ENCODE measurements at places on chromosomes 12 and 14. TPM values are rescaled to one million over a fixed set of nuclear protein-coding genes. Genes with fewer than 3 reads are reported as not detected.

DNA sequence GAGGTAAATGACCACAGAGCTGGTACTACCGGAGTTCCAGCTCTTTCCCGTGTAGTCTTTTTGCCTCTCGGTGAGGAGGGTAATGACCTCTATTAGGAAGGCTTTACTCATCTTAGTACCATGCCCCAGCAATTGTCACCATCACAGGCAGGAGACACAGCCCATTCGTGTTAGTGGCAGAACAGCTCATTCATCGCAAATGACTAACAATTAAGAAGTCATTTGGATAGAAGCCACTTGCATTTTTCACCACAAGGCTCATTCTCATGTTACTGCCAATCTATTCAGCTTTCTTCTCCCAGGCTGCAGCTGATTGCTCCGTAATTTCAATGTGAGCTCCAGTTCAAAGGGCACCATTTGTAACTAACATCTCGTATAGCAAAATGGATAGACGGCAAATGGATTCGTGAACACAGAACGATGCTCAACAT, 718.8 kb upstream of the TMEM132C start:
- DNase-seq = no peak

GRCh38 chr12:47509398-47509851, 196.4 kb downstream of the RPAP3 start:
- DNase-seq = no peak

DNA sequence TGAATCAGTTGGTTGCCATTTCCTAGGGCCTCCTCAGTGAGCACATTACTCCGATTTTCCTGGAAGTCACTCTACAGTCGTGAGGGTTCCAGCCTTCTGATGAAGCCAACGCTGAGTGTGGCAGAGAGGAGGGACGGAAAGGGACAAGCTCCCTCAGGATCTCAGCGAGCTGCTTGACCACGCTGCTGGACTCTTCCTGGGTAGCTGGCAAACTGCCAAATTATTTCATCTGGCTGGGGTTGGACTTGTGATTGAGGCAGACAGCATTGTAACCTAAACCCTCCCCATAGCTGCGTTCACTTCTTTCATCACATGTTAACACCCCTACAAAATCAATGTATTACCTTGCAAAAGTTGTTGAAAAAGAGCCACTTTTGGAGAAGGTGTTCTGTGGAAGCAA, 69.6 kb upstream of the CHST11 start:
- peak; percentile 5 for DNase-seq

GRCh38 chr12:101592921-101593320, 1.9 kb upstream of the MYBPC1 start:
- no peak for DNase-seq

DNA sequence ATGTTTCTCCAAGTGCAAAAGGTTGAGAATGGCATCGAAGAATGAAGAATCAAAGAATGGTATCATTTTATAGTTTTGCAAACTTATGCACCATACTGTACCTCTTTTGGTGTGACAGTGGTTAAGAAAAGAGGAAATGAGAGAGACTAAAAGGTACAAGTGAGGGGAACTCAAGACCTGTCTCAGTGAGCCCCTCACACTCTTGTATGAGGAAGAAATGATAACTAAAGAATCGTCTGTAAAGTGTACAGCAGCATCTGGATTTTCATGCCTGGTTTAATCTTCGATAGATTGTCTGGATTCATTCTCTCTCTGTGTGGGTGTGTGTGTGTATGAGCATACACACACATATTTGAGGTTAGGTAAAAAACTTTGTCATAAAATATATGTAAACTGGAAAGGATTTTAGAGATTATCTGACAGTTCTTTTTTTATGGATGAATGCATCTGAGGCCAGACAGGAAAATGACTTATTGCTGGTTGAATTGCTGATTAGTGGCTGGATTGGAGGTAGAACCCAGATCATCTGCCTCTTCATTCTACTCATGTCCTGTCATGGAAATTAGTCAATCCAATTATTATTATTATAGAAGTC, 16.0 kb upstream of the SLC38A2 start:
- DNase-seq = no peak

GRCh38 chr14:93301821-93302447, 30.9 kb downstream of the BTBD7 start:
- DNase-seq = no peak

DNA sequence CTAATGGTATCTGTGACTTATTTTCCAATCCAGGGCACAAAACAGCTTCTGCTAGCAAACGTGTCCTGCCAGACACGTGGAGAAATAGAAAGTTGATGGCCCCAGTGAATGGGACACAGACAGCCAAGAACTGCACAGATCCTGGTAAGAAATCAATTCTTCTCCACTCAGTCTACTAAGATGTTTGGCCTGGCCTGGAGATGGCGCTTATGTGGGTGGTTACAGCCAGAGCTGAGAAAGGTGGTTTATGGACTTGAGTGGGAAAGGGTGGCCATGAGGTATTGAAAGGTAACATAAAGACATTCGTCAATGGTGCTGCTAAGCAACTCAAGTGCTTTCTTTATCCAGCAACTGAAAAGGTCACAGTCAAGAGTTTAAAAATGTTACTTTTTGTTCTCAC, 2.9 kb downstream of the SLC24A4 start:
- no peak for DNase-seq

DNA sequence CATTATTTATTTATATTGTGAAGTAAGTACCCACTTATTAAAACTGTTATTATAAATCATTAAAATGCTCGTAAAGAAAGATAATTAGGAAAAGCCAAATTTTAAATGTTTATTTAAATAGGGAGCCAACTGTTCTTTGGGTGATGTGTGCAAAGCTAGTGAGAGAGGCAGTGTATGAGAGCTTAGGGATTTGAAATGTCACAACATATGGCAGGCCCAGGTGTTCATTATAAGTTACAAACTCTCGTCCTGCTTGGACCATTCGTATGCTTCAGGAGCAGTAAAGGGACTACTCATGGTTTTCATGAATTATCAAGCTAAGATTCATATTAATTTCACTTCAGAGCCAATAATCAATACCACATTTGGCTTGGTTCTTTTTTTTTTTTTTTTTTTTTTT, 154.5 kb downstream of the TGFB3 start:
- DNase-seq = no peak

DNA sequence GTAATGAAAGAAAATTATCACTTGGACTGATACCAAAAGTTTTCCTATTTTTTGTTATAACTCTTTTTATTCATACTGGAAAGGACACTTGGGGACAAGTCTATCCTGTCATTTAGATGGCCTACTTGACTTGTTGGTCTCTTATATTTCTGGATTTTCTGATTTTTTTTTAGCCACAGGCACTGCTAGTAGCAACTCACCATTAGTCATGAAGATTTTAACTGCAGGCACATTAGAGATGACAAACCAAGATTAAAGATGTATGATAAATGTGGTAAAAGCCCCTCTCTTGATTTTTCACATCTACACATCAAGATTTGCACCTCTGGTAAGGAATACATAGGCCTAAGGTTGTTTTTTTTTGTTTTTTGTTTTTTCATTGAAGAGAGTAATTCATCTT, 217.0 kb downstream of the SLC25A21 start:
- DNase-seq = no peak

GRCh38 chr14:61218767-61219166, 62.4 kb downstream of the TMEM30B start:
- no peak for DNase-seq

DNA sequence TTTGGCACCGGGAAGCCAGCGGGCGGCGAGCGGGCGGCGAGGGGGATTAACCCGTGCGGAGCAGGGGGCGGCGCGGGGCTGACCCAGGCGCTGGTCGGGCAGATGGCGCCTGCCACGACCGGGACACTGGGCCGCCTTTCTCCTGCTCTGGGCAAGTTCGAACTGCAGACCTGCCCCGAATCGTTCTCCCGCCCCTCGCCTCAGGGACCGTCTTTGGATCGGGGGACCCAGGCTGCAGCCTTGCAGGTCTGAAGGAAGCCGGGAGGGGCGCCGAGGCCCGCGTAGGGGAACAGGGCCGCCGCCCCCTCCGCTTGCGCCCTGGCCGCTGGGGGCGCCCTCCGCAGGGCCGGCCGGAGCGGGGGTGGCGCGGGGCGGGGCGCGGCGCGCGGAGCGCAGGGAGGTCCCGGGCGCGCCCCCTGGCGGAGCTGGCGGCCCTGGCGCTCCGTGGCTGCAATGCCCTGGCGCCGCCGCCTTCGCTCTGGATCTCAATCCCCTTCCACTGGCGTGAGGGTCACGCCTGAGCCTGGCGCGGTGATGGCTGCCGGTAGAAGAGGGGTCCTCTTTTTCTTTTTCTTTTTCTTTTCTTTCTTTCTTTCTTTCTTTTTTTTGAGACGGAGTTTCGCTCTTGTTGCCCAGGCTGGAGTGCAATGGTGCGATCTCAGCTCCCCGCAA, 449 bp upstream of the LTBP2 start:
- DNase-seq = peak; percentile 74

GRCh38 chr12:126112849-126113248, 1047.6 kb downstream of the AACS start:
- no peak for DNase-seq

- DNase-seq = no peak
Measured at GRCh38 chr12:51941011-51941581, 10.4 kb upstream of the ACVR1B start.

- DNase-seq = no peak
Measured at GRCh38 chr12:90999966-91000365, 4.8 kb downstream of the EPYC start.

DNA sequence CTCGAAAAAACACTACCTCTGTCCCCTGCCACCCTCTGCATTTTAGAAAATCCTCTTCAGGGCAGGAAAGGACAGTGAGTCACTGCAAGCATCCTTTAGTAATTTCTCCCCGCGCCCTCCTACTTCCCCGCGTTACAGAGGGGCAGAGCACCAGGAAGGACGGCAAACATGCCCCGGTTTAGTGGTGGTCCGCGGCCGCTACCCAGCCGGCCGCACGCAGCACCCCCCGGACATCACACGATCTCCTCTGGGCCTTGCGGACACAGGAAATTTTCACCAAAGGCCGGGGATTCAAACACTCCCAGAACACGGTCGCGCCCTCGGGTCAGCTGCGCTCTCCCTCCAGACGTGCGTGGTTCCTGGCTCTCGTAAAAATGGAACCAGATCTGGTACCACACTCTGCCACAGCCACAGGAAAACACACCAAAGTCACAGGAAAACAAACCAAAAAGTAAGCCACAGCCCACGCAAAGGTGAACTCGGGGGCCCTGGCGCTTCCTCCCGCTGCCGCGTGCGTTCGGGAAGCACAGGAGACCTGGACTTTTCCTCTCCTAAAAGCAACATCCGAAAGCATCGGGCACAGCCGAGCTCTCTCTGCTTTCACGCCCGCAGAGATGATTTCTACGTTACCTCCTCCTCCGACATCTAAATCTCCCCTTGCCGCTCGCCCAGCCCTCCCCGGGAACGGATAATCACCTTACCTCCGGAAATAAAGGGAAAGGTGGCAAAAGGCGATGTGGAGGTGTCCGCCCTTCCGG, 839 bp downstream of the SLC38A1 start:
- DNase-seq = peak; percentile 34

DNA sequence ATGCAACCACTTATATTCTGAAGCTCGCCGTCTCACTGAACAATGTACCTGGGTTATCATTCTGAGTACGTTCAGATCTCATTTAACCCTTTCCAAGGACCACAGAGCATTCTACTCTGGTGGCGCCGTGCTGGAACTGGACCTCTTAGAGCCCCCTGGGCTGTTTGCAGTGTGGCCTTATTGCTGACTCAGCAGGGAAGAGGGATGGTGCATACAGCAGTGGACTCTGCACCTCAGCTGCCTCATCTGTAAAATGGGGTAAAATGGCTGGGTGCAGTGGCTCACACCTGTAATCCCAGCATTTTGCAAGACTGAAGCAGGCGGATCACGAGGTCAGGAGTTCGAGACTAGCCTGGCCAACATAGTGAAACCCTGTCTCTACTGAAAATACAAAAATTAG, 2.9 kb downstream of the ALDH2 start:
- DNase-seq = no peak

KCNH3 gene
- not detected for polyA plus RNA-seq

KRT2 gene
- polyA plus RNA-seq = not detected

C1S gene
- polyA plus RNA-seq = 87.2 TPM

SP1 gene
- polyA plus RNA-seq = 41.7 TPM

EID3 gene
- 2.6 TPM for polyA plus RNA-seq

LGALS3 gene
- 44.2 TPM for polyA plus RNA-seq

MSI1 gene
- polyA plus RNA-seq = 3.0 TPM

EFCAB11 gene
- 8.4 TPM for polyA plus RNA-seq

LHX5 gene
- polyA plus RNA-seq = not detected

NRL gene
- polyA plus RNA-seq = 1.6 TPM

FAM216A gene
- 18.9 TPM for polyA plus RNA-seq

All from muscle of arm (tissue), 14 donors.